ENCODE measurements at places on chromosomes 12 and 14.

- H3K27me3 ChIP-seq, result no peaks in the 10 kb centered on the region
- no peaks in the 10 kb centered on the region for H3K4me1 ChIP-seq
- H3K4me3 ChIP-seq, result no peak overlapping the region
- no peak for DNase-seq
These were observed 121.0 kb downstream of the PIK3C2G start for GRCh38 chr12:18382236-18382885.

- H3K27me3 ChIP-seq, result peaks cover 16% of the 10 kb centered on the region
- peaks cover 17% of the 10 kb centered on the region for H3K36me3 ChIP-seq
- H3K4me1 ChIP-seq, result no peaks in the 10 kb centered on the region
These were observed 53.4 kb upstream of the DICER1 start for GRCh38 chr14:95210699-95211098.

DNA sequence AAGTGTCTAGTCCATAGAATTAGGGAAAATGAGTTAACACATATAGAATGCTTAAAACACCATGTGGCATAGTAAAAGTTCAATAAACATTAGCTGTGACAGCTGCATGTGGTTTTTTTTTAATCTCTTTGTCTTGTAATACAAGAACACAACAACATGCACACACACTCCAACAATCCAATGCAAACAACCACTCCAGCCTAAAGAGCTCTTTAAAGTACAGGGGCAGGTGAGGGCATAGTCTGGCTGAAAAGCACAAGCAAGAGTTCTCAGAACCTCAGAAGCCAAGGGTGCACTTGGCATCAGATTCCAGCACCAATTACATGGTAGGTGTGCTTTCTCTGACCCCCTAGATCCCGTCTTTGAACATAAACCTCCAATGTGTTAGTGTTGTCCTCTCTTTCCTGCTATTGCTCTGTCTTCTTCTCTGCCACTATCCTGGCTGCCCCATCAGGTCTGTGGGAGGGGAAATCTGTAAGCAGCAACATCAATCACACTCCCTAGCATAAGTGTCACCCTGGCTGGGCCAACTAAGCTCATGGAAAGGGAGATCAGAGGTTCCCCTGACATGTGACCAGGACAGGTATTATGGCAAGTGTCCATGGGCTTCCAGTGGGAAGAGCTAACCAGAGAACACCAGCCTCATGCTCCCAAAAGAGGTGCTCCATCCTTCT is 91.0 kb downstream of the SLC8A3 start:
- H3K4me1 ChIP-seq, result peaks cover 8% of the 10 kb centered on the region
- peaks cover 75% of the 10 kb centered on the region for H3K27me3 ChIP-seq
- no peak for DNase-seq
- no peaks in the 10 kb centered on the region for H3K36me3 ChIP-seq
- no peak overlapping the region for H3K27ac ChIP-seq

DNA sequence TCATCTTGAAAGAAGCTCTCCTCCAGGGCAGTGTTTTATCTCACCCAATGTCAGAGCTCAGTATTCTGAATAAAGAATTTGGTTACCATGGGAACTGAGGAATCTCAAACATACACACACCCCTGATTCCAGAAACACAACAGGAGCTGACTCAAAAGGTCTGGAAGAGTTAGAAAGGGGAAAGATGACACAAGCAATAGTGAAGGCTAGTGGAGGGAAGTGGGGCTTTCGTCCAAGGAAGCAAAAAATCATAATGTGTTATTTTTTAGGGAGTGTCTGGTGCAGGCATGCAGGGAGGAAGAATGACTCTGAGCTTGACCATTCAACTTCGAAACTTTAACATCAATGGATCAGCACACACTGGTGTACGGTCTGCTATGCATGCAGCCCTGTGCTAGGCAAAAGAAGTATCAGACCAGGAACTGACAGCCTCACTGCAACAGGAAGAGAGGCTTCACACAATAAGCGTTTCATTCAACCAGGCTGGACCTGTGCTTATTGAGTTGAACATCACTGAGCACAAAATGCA is 20.3 kb downstream of the HEBP1 start:
- H3K36me3 ChIP-seq, result no peaks in the 10 kb centered on the region
- DNase-seq, result peak; percentile 15
- H3K27ac ChIP-seq, result no peak overlapping the region
- no peak overlapping the region for H3K4me3 ChIP-seq
- no peaks in the 10 kb centered on the region for H3K4me1 ChIP-seq

- peaks cover 11% of the 10 kb centered on the region for H3K4me1 ChIP-seq
- peaks cover 61% of the 10 kb centered on the region for H3K36me3 ChIP-seq
- no peaks in the 10 kb centered on the region for H3K27me3 ChIP-seq
- no peak for DNase-seq
- H3K4me3 ChIP-seq, result no peak overlapping the region
These were observed 5.7 kb upstream of the NEK9 start for GRCh38 chr14:75132382-75133086.

- H3K4me1 ChIP-seq, result peaks cover 34% of the 10 kb centered on the region
- no peaks in the 10 kb centered on the region for H3K27me3 ChIP-seq
- H3K27ac ChIP-seq, result peak overlapping the region; percentile 31
- no peaks in the 10 kb centered on the region for H3K36me3 ChIP-seq
- peak; percentile 56 for DNase-seq
- peak overlapping the region; percentile 13 for H3K4me3 ChIP-seq
These were observed 20.6 kb downstream of the MAPK1IP1L start for GRCh38 chr14:55071870-55072640.

- H3K4me1 ChIP-seq, result no peaks in the 10 kb centered on the region
- H3K27ac ChIP-seq, result no peak overlapping the region
These were observed 61.8 kb downstream of the GLT1D1 start for GRCh38 chr12:128914908-128915563.

GRCh38 chr14:31059152-31059924 is 33.2 kb upstream of the STRN3 start:
- H3K4me3 ChIP-seq, result no peak overlapping the region
- H3K27ac ChIP-seq, result no peak overlapping the region
- H3K4me1 ChIP-seq, result peaks cover 22% of the 10 kb centered on the region
- H3K36me3 ChIP-seq, result no peaks in the 10 kb centered on the region

DNA sequence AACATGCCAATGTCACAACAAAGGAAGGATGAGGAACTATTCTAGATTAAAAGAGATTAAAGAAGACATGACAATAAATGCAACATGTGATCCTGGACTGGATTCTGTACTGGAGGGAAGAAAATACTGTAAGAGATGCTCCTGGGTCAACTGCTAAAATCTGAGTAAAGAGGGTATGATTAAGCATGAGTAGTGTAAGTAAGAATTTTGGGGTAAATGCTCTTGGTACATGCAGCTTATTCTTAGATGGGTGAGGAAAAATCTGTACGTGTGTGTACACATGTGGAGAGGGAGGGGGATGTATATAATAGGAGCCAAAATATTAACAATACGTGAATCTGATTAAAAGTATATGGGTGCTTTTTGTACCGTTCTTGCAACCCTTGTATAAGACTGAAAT is 66.0 kb downstream of the CDC42BPB start:
- H3K27me3 ChIP-seq, result no peaks in the 10 kb centered on the region
- no peak overlapping the region for H3K27ac ChIP-seq
- no peaks in the 10 kb centered on the region for H3K36me3 ChIP-seq
- H3K4me1 ChIP-seq, result no peaks in the 10 kb centered on the region
- H3K4me3 ChIP-seq, result no peak overlapping the region

DNA sequence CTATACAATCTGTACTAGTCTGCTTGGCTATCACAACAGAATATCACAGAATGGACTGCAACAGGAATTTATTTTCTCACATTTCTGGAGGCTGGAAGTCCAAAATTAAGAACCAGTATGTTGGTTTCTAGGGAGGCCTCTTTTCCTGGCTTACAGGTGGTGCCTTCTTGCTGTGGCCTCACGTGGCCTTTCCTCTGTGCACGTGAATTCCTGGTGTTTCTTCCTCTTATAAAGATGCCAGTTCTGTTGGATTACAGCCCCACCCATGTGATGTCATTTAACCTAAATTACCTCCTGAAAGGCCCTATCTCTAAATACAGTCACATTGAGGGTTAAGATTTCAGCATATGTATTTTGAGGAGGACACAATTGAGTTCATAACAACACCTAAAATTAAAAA is 32.1 kb upstream of the C2CD5 start:
- no peak overlapping the region for H3K27ac ChIP-seq
- no peaks in the 10 kb centered on the region for H3K36me3 ChIP-seq
- DNase-seq, result no peak
- H3K27me3 ChIP-seq, result no peaks in the 10 kb centered on the region
- H3K4me3 ChIP-seq, result no peak overlapping the region
- no peaks in the 10 kb centered on the region for H3K4me1 ChIP-seq

- H3K4me1 ChIP-seq, result no peaks in the 10 kb centered on the region
- DNase-seq, result peak; percentile 2
- no peaks in the 10 kb centered on the region for H3K36me3 ChIP-seq
- H3K4me3 ChIP-seq, result no peak overlapping the region
- no peak overlapping the region for H3K27ac ChIP-seq
These were observed 372.8 kb downstream of the TMEM121 start for GRCh38 chr14:105899071-105899641.

DNA sequence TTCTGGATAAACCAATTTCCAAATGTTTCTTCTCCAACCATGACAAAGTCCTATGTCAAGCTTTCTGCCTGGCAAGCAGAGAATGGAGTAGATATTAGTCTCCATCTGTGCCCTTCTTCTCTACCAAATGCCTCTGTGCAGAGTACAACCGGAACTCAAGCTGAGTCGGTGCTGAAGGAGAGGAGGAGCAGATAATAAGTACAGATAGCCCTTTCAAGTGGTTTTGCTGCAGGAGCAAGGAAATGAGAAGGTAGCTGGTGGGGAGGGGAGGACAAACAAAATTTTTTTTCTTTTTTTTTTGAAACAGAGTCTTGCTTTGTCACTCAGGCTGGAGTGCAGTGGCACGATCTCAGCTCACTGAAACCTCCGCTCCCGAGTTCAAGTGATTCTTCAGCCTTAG is 14.2 kb upstream of the HELB start:
- DNase-seq, result no peak
- no peaks in the 10 kb centered on the region for H3K4me1 ChIP-seq
- no peak overlapping the region for H3K27ac ChIP-seq
- no peaks in the 10 kb centered on the region for H3K27me3 ChIP-seq

DNA sequence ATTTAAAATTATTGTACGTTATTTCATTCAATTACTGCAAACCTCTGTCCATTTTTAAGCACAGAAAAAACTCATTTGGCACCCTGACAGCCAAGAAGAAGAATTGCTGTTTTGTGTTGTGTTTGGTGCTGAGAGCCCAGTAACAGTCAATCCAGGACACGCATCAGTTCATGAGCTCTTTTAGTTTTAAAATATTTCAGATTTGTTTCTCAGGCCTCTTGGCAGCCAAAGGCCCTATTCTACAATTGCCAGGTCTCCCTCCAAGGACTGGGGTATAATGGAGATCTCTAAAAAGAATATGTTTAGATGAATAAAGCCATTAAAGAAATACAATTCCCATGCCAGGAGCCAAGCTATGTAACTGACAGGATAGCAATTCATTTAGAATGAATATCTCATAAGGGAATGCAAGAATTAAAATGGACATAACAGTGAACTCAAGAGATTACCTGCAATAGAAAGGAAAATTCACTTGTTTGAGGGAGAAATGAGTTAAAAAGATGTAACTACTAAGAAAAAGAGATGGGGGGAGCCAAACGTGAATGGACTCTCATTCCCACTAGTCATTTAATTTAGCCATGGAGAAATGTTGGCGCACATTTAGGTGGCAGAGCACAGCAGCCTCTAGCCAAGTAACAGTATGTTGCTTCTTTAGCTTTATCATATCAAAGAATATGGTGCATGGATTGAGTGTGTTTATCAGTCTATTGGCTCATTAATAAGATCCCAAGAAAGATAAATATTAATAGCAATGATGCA is 140.6 kb upstream of the PELI2 start:
- H3K27ac ChIP-seq, result no peak overlapping the region
- no peak for DNase-seq
- no peak overlapping the region for H3K4me3 ChIP-seq
- H3K4me1 ChIP-seq, result no peaks in the 10 kb centered on the region

GRCh38 chr12:65537978-65538377 is 259.5 kb downstream of the MSRB3 start:
- no peaks in the 10 kb centered on the region for H3K36me3 ChIP-seq
- H3K4me3 ChIP-seq, result no peak overlapping the region
- peak overlapping the region; percentile 42 for H3K27ac ChIP-seq
- no peak for DNase-seq
- H3K4me1 ChIP-seq, result no peaks in the 10 kb centered on the region

GRCh38 chr12:77062846-77063461 is 2.4 kb downstream of the E2F7 start:
- no peak for DNase-seq
- no peaks in the 10 kb centered on the region for H3K27me3 ChIP-seq
- no peak overlapping the region for H3K27ac ChIP-seq
- peak overlapping the region; percentile 44 for H3K4me3 ChIP-seq

DNA sequence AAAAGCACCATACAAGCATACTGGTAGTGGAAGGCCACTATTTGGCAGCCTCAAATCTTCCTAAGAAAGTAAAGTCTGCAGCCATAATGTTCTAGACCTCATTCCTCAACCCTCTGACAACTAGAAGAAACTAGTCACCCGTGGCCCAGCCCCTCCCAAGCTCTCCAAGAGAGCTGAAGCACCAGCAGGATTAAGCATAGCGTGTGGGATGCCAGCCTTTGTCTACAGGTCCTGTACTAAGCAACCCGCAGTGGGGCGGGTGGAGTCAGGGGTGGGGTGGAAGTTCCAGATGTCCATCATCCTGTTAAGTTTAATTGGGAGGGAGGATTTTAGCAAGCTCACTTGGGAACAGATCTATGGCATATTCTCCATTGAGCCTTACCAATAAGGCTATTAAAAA is 14.2 kb downstream of the SLC11A2 start:
- H3K27ac ChIP-seq, result no peak overlapping the region
- H3K27me3 ChIP-seq, result no peaks in the 10 kb centered on the region
- no peaks in the 10 kb centered on the region for H3K36me3 ChIP-seq
- H3K4me1 ChIP-seq, result peaks cover 4% of the 10 kb centered on the region
- H3K4me3 ChIP-seq, result no peak overlapping the region
- no peak for DNase-seq

DNA sequence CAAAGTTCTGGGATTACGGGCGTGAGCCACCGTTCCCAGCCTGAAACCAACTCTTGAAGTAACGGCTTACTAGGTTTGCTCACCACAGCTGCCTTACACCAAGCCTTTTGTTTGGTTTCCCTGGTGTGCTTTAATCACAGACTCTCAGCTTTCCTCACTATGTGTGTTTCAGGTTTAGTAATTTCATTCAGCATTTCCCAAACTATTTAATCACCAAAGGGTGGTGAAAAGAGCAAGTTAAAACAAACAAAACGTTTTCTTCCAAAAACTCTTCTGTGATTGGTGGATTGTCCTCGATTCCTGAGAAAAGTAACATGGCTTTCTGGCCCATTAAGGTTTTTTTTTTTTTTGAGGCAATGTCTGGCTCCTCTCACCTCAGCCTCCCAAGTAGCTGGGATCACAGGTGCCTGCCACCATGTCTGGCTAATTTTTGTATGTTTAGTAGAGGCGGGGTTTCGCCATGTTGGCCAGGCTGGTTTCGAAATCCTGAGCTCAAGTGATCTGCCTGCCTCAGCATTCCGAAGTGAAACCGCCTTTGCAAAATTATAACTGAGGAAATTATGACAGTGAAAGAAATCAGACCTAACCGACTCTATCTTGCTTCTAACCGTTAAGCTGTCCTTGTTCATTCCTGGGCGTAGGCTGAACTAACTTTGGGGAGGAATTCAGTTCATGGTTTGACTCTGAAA is 1.5 kb upstream of the ZFYVE26 start:
- peaks cover 59% of the 10 kb centered on the region for H3K4me1 ChIP-seq
- no peaks in the 10 kb centered on the region for H3K36me3 ChIP-seq
- no peak for DNase-seq
- H3K4me3 ChIP-seq, result no peak overlapping the region
- H3K27me3 ChIP-seq, result no peaks in the 10 kb centered on the region

- no peak overlapping the region for H3K4me3 ChIP-seq
- H3K36me3 ChIP-seq, result no peaks in the 10 kb centered on the region
- H3K27ac ChIP-seq, result peak overlapping the region; percentile 25
- peaks cover 23% of the 10 kb centered on the region for H3K4me1 ChIP-seq
- no peaks in the 10 kb centered on the region for H3K27me3 ChIP-seq
These were observed 28.5 kb downstream of the TMCC3 start for GRCh38 chr12:94621662-94622359.
